Activated CD4-positive, CD25-positive, alpha-beta regulatory T cell treated with anti-CD3 and anti-CD28 coated beads, Interleukin-2, amount 50 U/mL, for 72 hours (primary cell): ENCODE measurements at places on chromosomes 3 and 15.

- DNase-seq, result peak; percentile 21
Measured at GRCh38 chr3:32459450-32459849, 43.2 kb downstream of the CMTM6 start.

- no peak for DNase-seq
Measured at GRCh38 chr3:156964577-156964976, 138.4 kb downstream of the LEKR1 start.

GRCh38 chr15:75049392-75049791, 26.0 kb downstream of the PPCDC start:
- no peak for DNase-seq

GRCh38 chr3:27684302-27684701, 37.8 kb downstream of the EOMES start:
- DNase-seq, result no peak

DNA sequence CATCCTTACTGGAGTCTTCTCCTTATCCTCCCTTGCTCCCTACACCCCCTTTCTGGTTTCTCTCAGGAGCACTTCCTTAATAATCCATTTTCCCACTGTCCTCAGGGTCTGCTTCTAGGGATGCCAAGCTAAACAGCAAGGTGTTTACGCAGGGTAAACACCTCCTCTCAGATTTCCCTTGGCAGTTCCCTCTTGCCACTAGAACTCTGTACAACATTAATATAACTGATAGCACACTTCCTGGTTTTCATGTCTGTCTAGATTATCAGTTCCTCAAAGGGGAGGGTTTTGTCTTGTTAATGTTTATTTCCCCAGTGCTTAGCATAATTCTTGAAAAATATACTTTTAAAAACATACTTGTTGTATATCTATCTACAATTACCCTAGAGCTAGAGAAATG, 118.0 kb upstream of the SLC24A5 start:
- DNase-seq, result no peak

GRCh38 chr15:99247062-99247461, 2.3 kb downstream of the TTC23 start:
- no peak for DNase-seq

DNA sequence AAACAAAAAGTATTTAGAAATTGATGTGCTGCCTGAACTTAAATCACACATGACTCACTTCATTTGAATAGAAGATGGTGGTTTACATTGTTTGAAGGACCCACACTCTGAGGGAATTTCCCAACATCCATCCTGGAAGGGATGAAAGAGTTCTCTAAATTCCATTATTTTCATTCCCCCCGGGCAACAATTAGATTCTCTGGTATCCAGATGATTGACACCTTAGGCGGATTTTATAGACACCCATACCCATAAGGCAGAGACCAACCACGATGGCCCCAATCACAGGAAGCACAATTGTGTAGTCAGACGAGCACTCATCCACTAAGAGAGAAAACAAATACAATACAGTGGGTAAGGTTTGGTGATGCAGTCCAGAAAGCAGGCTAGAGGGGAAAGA, 24.6 kb upstream of the MCCC1 start:
- DNase-seq, result no peak

- DNase-seq, result no peak
Measured at GRCh38 chr15:79812541-79812940, 84.3 kb downstream of the MTHFS start.

- DNase-seq, result no peak
Measured at GRCh38 chr3:127894481-127894880, 20.6 kb upstream of the KBTBD12 start.

GRCh38 chr3:68666429-68667136, 265.8 kb downstream of the TAFA4 start:
- DNase-seq, result no peak

GRCh38 chr3:6281662-6282061, 579.3 kb upstream of the GRM7 start:
- no peak for DNase-seq

DNA sequence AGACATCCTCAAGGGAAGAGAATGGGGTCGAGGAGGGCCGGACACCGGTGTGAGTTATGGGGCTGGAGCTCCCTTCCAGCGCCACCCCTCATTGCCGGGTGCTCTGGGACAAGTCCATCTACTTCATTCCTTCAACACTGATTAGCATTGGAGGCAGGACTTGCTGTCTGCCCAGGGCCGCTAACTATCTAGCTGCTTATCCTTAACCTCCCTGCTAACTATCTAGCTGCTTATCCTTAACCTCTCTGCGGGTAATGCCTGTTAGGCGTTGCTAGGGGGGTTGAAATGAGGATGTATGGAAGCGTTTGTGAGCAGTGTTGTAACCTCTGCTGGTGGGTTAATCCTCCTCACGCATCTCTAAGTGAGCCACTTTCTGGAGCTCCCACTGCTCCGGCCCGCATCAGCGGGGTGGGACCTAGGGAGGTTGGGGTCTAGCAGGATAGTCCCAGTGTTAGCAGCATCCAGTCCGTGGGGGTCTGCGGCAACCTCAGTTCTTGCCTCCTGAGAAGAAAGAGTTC, 10.9 kb upstream of the CHAC1 start:
- DNase-seq, result no peak

- no peak for DNase-seq
Measured at GRCh38 chr3:148372206-148372875, 325.4 kb upstream of the AGTR1 start.

- DNase-seq, result peak; percentile 40
Measured at GRCh38 chr3:15310491-15311370, 21.7 kb downstream of the SH3BP5 start.

DNA sequence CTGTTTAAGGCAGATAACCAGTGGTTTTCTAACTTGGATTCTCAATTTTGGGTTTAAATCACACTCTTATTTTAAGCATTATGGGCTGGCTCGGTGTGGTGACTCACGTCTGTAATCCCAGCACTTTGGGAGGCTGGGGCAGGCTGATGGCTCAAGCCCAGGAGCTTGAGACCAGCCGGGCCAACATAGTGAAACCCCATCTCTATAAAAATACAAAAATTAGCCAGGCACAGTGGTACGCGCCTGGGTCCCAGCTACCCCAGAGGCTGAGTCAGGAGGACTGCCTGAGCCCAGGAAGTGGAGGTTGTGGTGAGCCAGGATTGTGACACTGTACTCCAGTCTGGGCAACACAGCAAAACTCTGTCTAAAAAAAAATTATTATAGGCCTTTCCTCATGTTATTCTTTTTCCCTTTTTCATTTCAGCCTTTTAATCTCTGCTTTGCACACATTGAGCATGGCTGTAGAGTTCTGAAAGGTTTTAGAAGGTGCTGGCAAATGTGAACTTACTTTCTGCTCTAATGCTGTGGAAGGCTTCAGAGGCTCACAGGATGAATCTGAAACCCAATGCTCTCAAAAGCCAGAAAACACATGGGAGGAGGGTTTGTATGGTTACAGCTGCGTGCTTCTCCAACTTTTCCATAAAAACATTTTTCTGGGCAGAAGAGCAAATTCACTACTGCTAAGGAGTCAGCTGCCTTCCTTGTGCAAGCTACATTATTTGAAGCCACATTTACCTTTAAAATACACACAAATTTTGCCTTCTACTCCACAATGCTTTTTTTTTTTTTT, 32.5 kb downstream of the CHAC1 start:
- DNase-seq, result no peak

DNA sequence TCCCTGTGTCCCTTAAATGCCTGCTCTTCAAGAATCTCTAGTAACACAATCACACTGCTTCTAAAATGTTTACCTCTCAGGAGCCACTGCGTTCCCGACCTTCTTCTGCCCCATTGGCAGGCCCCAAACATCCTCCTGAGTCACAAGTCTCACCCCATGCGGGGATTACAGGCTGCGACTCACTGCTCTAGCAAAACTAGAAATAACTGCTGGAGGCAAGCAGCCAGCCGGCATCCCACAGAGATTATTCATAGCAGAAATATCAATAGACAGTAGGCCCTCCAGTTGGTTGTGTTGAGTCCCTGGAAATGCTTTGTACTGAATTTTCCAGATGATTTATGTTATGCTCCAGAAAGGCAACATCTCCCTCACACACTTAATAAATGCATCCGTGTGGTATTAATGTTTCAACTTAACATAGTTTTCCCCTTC, 64.8 kb downstream of the RFTN1 start:
- DNase-seq, result no peak

DNA sequence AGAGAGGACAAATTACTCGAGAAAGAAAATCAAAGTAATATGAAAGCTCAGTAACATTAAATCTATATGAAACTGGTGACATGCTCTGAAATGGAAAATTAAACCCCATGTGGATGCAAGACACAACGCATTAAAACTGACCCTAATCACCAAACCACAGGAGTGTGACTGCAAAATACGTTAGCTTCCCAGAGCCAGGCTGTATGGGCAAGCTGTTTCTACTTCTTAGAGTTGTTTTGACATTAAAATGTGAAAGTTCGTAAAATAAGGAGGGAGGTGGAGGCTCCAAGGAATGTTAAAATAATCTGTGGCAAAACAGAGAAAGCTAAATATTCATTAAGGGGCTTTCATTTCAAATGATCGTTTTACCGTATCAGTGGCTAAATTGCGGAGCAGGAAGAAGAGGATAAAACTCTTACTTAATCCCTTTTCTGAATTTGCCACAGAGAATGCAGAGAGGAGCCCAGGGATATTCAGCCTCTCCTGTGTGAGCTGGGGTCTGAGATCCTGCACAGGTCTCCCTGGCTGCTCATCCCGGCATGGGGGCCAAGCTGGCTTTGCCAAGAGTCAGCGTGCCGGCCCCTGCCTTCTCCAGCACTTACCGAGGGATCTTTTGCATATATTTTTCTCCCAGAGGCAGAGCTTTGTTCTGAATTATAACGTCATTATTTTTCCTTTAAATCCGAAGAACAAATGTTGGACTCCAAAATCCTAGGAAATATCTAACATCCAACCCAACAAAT, 239.8 kb upstream of the THBS1 start:
- DNase-seq, result no peak

DNA sequence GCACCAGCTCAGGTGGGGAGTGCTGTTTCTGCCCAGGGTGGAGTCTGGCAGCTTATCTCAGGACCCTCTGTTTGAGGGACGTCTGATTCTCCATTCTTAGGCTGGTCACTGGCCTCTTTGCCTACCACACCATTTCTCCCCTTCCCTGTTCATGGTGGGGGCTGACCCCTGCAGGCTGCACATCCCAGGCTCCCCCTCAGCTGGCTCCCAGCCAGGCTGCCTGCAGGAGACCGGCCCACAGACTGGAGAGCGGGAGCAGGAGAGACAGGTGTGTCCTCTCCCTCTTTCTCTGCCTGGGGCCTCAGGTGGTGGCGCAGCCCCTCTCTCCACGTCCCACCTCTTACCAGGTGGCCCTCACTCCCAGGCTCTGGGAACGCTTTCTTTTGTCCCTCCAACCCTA, 60.8 kb downstream of the RAB11A start:
- DNase-seq, result no peak

DNA sequence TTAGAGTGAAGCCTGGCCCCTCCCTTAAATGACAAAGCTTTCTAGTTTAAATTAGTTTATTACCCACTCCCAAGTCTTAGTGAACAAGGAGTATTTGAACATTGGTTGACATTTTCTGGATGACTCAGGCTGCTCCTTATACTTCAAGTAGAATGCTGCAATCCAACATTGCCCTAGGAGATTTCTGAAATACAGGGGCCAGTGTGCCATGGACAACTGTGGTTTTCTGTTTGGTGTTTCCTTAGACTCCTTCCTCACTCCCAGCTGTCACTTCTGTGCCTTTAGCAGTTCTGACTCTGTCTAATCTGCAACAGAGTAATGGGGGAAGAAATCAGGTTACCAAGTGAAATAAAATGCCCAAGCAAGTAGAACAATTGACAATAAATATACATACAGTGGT, 116.1 kb upstream of the P2RY1 start:
- no peak for DNase-seq

DNA sequence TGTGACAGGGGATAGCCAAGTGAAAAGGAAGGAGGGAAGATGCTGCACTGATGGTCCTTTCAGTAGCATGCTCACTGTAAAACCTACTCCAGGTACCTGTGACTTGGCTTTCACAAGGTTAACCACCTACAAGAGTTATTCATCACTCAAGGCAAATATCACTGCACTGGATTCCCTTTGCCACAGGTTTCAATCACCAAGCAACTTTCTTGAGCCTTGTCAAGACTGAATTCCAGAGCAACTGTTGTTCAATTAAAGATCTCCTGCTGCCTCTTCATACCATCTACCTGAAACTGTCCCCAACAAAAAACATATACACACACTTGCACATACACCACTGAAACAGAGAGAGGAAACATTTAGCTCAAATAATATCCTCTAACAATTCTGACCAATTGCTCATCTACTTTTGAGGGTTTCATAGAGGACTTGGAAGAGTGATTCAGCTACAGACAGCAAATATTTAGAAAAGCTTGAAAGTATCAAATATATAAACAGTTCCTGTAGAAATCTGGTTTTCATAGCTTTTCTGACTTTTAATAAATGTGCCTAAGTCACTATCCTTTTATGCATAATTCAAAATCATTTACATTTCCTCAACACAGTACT, 6.5 kb downstream of the IGF2BP2 start:
- no peak for DNase-seq

- DNase-seq, result no peak
Measured at GRCh38 chr15:56346414-56346813, 18.8 kb upstream of the TEX9 start.

GRCh38 chr15:66496951-66497501, 536 bp downstream of the SNAPC5 start:
- no peak for DNase-seq

- DNase-seq, result no peak
Measured at GRCh38 chr3:154148541-154148940, 27.4 kb downstream of the ARHGEF26 start.

GRCh38 chr15:25022233-25022632, 67.4 kb downstream of the SNRPN start:
- no peak for DNase-seq
